ENCODE measurements at places on chromosomes 1 and 21.

- DNase-seq = no peak
Observed at GRCh38 chr1:91730801-91731732, 154.9 kb downstream of the TGFBR3 start.

DNA sequence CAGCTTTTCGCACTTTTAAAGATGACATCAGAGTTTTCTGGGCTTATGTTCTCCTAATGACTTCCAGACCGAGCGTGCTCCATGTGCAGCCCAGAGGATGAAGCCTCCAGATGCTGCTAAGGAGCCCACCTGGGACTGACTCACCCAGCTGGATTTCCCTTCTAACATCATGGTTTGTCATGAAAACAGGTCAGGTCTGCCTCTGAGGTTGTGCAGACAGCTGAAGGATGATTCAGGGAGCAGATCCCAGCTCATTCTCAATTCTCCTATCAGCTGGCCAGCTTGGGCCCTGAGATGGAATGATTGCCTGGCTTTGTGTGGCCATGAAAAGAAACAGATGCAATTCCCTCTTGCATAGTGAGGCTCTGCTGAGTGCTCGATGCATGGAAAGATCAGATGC lies 123.9 kb upstream of the DUSP10 start:
- no peak for DNase-seq

GRCh38 chr1:15414445-15414983 lies 4.8 kb downstream of the EFHD2 start:
- DNase-seq = no peak

GRCh38 chr21:33330726-33331125 lies 6.0 kb downstream of the IFNAR1 start:
- no peak for DNase-seq

DNA sequence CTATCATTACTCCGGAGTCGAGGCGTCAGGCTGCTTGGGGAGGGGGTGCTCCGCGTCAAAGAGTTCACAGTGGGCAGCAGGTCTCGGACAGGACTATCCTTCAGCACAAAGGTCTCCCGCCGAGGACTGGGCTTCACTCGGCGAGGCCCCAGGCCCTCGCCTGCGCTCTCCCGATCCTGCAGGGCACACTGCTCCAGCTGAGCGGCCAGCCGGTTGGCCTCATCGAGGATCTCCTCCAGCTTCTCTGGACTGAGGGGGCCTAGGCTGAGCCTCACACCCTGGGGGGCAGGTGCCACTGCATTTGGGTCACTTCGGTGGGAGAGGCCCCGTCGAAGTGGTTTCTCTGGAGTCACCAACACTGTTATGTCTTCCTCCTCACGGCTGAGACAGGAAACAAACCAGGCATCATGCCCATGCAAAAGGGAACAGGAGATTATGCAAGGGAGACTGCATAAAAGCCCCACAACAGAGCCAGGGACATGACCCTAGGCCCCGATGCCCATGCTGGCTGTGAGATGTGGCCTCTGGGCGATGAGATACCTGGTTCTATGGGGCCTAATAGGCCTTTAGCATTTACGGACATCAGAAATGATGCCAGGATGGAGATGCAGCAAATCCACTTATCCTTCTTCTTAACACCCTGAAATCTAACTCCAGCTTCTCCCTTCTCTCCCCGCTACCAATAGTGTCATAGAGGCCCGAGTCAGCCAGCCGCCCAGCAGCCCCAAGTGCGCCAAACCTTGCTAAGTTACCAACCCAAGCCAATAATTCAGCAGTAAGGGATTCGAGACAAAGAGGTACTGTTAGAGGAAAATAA lies 1.1 kb downstream of the PSRC1 start:
- DNase-seq = no peak

DNA sequence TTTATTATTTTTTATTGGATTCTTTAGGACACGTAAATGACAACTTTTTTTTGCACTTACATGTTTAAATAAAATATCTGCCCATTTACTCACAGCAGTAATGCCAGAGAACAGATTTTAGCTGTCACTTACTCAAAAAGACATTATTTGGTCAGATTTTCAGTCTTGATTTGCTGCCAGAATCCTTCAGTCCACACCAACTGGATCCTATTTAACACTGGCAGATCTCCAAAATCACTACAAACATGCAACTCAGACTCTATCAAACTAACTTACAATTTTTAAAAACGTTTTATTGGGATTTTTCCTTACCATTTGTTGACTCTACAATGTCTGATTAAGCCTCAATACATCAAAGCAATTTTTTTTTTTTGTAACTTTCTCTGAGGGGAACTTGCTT lies 11.1 kb downstream of the ATP6V1G3 start:
- no peak for DNase-seq

DNA sequence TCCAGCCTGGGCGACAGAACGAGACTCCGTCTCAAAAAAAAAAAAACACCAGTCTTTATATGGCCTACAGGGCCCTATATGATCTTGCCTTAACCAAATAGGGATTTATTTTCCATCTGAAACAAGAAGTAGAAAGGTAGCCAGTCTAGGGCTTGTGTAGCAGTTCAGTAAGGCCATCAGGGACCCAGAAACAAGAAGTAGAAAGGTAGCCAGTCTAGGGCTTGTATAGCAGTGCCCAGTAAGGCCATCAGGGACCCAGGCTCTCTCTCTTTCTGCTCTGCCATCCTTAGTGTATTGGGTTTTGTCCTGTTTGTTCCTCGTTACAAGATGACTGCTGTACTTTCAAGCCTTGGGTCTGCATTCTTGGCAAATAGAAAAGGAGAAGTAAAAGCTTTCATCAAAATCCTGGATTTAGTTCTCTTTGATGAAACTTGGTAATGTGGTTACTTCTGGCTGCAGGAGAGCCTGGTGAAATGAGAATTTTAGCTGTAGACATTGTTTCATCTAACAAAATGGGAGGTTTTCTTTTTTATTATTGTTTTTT lies 46.1 kb downstream of the PKN2 start:
- no peak for DNase-seq
